ENCODE measurements at places on chromosomes 1 and 21. TPM values are rescaled to one million over a fixed set of nuclear protein-coding genes. Genes with fewer than 3 reads are reported as not detected.

The SYPL2 gene
- not detected for polyA plus RNA-seq

The ADGRB2 gene
- 0.55 TPM for polyA plus RNA-seq

The PODN gene
- not detected for polyA plus RNA-seq

The GJA4 gene
- polyA plus RNA-seq: not detected

The SWT1 gene
- polyA plus RNA-seq: 5.8 TPM

The GABRD gene
- not detected for polyA plus RNA-seq

The LYPD8 gene
- not detected for polyA plus RNA-seq

The LIN28A gene
- not detected for polyA plus RNA-seq

The TBX15 gene
- polyA plus RNA-seq: 0.05 TPM

The TARS2 gene
- polyA plus RNA-seq: 23.5 TPM

The PLA2G2C gene
- not detected for polyA plus RNA-seq

The FCN3 gene
- polyA plus RNA-seq: not detected

The HAO2 gene
- polyA plus RNA-seq: not detected
